Stimulated activated CD4-positive, alpha-beta T cell treated with anti-CD3 and anti-CD28 coated beads, Interleukin-4, amount 100 ng/mL, for 24 hours (primary cell): ENCODE measurements at places on chromosomes 5 and 9.

DNA sequence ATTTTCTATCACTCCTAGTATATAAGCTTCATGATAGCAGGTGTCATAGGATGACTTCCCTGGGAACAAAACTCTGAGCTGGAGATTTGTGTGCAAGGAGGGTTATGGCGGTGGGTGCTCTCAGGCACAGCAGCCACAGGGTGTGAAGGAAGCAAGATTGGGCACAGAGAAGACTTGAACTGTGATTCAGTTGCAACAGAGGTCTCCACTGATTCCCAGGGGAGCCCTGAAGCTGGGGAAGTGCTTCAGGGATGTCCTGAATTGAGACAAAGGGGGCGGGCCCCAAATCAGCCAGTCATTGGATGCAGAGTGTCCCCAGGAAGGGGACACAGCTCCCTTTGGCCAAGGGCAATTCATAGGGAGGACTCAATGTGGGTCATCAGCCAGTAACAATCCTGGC lies 44.4 kb upstream of the ANKRD55 start:
- DNase-seq: no peak

DNA sequence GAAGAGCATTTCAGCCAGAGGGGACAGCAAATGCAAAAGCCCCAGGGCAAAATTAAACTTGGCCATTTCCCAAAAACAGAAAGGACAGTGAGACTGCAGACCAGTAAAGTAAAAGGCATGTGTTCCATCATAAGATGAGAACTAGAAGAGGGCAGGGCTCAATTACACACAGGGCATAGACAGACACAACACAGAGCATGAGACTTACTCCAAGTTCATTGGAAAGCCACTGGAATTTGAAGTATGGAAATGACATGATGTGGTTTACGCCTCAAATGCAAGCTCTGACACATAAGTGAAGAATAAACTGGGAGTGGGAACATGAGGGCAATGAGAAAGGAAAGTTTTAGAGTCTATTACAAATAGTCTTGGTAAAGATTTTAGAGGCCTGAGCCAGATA lies 446.6 kb upstream of the GRIA1 start:
- no peak for DNase-seq

DNA sequence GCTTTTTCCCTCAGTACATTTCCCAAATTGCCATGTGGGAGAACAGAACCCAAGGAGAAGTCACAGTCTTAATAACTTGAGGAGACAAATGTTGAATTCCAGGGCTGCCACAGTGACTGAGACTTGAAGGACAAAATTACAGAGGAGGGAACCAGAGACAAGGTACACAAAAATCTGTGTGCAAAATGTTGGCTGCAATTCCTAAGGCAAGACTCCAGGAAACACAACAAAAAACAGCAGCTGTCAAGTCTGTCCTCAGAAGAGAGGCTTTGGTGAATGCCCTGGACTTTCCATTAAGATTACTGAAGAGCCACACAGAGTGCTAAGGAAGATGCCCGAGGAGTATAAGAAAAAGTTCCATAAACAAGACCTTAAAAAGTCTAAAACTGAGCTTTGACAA lies 21.1 kb downstream of the AP3B1 start:
- no peak for DNase-seq

DNA sequence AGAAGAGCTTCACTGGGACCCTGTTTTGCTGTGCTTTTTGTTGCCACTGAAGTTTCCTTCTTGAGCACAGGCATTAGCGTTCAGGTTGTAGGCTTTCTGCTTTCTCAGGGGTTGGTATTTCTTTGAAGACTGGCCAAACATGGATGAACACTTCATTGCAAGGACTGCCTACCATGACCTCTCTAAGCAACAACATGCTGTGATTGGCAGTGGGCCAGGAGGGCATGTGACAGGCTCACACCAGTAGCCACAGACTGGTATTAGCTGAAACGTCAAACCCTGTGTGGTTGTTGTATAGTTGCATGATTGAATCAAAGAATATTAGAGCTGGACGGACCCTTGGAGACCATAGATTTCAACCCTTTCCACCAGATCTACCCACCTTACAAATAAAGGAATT lies 20.0 kb upstream of the MLANA start:
- DNase-seq: no peak

DNA sequence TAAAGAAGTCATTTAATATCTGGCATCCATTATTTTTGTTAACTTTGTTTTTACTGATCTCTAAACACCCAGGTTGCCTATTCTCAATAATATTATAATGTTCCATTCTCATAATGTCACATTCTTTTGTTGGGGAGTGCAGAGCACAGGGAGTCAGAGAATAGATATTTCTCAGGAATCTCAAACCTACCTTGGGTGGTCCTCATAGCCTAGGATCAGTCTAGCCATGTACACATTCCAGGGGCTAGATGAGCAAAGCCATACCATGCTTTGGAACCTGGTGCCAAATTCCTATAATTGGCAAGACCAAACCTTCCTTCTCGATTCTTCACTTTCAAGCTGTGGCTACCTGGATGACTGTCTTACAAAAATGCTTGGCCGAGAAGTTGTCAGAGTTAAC lies 1124.7 kb upstream of the WWC1 start:
- no peak for DNase-seq

GRCh38 chr5:145666591-145666990 lies 168.6 kb downstream of the PRELID2 start:
- DNase-seq: no peak

DNA sequence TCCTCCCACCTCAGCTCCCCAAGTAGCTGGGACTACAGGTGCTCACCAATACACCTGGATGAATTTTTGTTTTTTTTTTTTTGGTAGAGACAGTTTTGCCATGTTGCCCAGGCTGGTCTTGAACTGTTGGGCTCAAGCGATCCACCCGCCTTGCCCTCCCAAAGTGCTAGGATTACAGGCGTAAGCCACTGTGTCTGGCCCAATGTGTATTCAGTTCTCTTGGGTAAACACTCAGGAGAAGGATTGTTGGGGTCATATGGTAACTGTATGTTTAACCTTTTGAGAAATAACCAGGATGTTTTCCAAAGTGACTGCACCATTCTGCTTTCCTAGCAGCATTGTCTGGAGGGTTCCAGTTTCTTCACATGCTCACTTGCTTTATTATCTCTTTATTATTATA lies 67.4 kb downstream of the TNPO1 start:
- no peak for DNase-seq

DNA sequence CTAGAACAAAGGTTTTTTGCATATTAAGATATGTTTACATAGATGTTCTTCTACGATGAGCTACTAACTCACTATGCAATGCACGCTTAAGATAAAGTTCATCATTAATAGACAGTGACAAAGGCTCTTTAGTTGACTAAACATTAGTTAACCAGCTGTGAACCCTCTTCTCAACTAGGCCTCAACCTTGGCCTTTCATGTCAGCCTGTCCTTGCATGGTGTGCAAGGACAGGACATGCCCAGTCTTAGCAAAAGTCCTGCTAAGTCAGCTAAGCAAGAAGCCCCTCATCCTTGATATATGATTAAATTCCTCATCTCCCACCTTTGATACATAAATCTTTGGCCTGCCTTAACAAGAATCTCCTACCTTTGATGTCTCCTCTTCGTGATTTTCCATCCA lies 50.9 kb downstream of the PLPP1 start:
- no peak for DNase-seq

DNA sequence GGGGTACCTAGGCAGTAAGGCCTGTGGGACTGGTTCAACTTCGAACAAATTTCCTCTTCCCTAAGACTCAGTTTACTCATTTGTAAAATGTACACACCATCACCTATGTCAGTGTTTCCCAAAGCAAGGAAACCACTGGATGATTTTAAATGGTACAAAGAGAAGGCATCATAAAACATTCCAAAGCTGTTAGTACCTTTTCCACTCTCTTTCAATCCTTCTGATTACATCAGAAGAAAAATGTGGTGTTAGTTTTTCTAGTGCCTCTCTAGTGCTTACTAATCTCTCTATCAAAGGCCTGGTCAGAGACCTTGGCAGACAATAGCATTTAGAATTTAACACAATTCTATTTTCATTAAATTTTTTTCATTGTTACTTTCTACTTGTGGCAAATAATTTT lies 18.1 kb downstream of the NR6A1 start:
- DNase-seq: no peak

- no peak for DNase-seq
These were observed 4.7 kb upstream of the C9orf57 start for GRCh38 chr9:72065076-72065475.

DNA sequence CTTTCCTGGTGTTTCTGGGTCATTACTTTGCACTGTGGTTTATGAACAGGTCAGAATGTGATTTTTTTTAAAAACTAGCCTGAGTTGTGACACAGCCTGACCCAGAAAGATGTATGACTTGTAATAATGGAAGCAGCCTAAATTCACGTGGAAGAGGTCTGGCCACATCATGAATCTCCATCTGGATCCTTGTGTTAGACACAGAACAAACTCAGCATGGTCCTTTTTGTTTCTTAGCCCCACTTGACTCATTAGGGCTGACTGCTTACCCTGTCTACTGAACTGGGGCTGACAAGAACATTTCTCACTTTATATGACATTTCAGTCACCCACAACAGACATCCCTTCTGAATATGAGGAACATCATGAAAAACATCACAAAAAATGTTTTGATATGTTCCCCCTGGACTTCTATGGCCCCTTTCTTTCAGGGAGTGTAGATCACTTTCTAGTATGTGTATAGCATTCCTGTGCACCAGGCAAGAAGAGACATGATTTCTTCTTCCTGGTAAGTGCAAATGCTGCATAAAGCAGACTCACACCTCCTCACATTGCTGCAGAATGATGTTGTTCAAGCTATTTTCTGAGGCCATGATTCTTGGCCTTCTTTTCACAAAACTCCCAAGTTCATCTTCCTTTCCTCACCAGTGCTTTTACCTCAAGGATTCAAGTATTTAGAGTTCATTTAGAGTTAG lies 52.3 kb downstream of the ZNF622 start:
- no peak for DNase-seq
